NCI-H1930 (cell line): ENCODE measurements at places on chromosomes 1 and 21.
A peak's percentile ranks its signal among the peaks of the same experiment; 100 is the strongest.

GRCh38 chr1:44500181-44501046, 95.4 kb downstream of the RNF220 start:
- no peak for DNase-seq

- DNase-seq = no peak
Observed at GRCh38 chr1:232992227-232992626, 41.8 kb downstream of the NTPCR start.

- no peak for DNase-seq
Observed at GRCh38 chr21:43361127-43361492, 65.8 kb downstream of the SIK1 start.

DNA sequence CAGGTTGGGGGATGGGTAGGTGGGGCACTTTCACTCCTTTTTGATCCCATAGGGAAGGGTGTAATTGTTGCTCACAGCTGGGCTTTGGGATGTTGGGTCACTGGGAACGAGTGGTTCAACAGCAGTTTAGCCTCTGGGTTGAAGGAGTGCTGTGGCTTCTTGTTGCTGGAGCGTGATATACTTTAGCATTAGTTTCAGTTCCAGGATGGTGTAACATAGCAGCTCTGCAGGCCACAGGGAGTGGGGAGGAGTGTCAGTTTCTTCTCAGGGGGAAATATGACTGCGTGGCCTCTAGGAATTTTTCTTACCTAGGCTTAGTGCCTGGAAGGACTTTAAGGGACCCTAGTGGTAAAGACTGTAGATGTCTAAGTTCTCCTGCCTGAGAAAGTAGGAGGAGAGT, 1105.3 kb upstream of the TMPRSS15 start:
- DNase-seq = no peak

GRCh38 chr1:8465013-8465412, 147.1 kb downstream of the SLC45A1 start:
- no peak for DNase-seq

DNA sequence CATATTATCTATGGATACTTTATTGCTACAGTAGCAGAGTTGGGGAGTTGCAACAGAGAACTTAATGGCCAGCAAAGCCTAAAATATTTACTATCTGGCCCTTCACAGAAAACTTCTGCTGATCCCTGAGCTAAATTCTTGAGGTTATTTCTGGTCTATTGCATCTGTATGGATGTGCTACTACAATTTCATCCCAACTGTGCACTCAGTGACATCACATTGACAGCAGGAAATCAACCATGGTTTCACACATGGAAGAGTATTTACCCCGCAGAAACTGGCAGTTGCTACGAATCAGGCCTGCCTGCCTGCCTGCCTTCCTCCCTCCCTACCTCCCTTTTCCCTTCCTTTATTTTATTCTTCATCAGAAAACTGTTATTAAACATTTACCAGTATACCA, 12.1 kb downstream of the CLCA2 start:
- DNase-seq = no peak

GRCh38 chr1:233238884-233239431, 56.6 kb downstream of the PCNX2 start:
- DNase-seq = no peak

DNA sequence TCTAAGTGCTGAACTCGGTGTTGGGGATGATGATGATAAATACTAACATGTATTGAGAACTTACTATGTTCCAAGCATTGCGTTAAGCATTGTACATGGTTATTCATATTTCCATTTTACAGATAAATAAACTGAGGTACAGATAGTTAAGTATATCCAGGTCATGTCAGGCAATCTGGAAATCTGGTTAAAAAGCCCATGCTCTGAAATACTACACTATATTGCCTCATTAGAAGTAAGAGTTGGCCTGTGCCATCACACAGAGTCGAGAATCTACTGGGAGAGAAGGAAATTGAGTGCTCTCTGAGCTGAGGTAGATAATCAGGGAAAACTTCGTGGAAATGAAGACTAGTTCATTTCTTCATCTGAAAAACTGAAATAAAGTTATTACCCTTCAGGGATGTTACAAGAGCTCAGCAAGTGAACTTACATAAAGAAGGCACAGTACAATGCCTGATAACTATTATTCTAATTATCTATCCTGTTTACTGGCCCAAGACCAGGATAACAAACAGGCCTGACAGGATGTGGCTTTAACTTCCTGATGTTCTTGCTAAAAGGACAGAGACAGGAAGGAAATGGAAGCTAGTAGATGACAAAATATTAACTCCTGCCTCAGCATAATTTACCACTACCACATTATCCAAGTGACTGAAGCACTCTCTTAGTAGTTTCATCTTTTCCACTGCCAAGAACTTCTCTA, 85.6 kb downstream of the EPS15 start:
- DNase-seq = no peak

GRCh38 chr1:119766374-119766794, 2.3 kb downstream of the HMGCS2 start:
- no peak for DNase-seq

DNA sequence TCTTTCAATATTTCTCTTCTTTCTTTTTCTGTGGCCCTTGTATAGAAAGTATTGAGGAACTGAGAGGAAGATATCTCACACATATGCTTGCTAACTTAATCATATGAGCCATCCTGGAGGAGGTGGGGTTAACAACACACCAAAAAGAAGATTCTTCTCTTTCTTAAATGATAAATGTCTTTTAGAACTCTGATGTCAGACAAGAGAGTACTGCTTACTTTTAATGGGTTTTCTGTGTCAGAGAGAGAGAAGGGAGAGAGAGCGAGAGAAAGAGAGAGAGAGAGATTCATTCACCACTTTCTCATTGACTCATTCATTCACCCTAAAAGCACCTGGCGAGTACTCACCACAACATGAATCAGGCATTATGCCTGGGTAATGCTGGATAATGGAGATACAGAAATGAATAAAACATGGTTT, 250.3 kb upstream of the SGIP1 start:
- DNase-seq = no peak

DNA sequence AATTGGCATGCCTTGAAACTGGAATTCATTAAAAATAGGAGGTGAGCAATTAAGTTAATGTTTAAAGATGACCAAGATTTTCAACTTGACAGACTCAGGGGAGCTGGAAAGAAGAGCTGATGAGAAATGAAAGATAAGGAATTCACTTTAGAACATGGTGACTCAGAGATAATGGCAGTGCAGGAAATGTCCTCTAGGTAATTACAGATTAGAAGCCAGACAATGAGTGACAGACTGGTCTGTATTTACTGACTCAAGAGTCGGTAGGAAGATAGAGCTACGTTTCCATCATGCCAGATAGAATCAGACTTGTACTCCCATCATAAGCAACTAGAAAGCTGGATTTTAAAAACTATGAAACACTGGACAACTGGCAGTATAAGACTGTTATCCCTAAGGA, 151.6 kb downstream of the AJAP1 start:
- DNase-seq = no peak

DNA sequence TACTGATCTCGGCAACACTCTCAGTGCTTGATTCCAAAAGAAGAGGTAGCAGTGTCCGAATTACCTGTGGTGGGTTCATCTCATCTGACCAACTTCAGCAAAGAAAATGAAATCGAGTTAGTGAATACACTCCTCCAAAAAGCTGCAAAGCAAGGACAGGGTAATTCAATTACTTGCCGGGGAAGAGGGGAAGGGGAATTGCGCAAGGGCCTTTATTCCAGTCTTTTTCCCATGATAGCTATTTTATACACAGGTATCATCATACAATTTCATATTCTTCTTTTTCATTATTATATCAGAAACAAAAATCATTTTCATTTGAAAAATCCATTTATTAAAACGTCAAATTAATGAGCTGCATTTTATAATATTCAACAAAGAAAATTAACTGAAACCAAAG, 42.9 kb downstream of the UBR4 start:
- no peak for DNase-seq

GRCh38 chr21:25501462-25501861, 105.8 kb downstream of the MRPL39 start:
- no peak for DNase-seq

DNA sequence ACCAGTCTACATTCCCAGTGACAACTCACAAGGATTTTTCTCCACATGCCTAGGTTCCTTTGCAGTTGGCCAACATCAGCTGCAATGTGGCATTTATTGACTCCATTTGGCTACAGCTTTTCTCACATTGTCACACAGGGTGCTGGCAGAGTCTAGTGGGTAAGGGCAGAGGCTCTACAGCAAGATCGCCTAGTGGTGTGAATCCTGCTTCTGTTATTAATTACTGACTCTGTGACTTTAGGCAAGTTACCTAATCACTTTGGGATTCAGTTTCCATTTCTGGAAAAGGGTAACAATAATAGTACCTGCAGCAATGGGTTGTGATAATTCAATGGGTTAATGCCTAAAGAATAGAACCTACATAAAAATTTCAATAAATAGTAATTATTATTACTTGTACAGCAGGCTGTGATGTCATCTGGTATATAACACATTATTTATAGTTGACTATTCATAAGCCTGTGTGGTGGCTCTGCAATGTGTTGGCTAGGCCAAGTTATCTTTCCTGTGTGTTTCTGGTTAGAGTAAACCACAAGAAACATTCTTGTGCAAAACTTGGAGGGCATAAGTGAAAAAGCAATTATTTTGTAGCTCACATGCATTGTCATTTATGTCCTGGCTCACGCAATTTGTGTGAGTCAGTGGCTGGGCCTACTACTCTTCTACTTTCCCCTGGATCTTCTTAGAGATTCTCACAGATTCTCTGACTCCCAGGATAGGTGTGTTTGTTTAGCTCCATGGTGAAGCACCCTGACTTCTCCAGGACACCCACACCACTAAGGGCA, 59.5 kb downstream of the PTGS2 start:
- no peak for DNase-seq

DNA sequence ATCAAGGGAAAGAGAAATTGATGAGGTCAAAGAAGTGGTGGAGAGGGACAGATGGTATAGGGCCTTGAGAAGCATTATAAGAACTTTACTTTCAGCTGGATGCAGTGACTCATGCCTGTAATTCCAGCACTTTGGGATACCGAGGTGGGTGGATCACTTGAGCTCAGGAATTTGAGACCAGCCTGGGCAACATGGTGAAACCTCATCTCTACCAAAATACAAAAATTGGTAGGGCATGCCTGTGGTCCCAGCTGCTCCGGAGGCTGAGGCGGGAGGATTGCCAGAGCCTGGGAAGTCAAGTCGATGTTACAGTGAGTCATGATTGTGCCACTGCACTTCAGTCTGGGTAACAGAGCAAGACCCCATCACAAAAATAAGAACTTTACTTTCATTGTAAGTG, 5.7 kb downstream of the TMEM50A start:
- no peak for DNase-seq

- no peak for DNase-seq
Observed at GRCh38 chr1:204721373-204722055, 36.0 kb upstream of the LRRN2 start.

- DNase-seq = no peak
Observed at GRCh38 chr1:49293016-49293415, 516.3 kb upstream of the BEND5 start.

DNA sequence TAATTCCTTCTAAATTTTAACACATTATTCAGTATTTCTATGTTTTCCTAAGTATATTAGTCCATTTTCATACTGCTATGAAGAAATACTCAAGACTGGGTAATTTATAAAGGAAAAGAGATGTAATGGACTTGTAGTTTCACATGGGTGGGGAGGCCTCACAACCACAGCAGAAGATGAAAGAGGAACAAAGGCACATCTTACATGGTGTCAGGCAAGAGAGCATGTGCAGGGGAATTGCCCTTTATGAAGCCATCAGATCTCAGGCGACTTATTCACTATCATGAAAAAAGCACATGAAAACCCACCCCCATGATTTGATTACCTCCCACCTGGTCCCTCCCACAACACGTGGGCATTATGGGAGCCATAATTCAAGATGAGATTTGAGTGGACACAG, 15.6 kb downstream of the GBP5 start:
- DNase-seq = no peak

DNA sequence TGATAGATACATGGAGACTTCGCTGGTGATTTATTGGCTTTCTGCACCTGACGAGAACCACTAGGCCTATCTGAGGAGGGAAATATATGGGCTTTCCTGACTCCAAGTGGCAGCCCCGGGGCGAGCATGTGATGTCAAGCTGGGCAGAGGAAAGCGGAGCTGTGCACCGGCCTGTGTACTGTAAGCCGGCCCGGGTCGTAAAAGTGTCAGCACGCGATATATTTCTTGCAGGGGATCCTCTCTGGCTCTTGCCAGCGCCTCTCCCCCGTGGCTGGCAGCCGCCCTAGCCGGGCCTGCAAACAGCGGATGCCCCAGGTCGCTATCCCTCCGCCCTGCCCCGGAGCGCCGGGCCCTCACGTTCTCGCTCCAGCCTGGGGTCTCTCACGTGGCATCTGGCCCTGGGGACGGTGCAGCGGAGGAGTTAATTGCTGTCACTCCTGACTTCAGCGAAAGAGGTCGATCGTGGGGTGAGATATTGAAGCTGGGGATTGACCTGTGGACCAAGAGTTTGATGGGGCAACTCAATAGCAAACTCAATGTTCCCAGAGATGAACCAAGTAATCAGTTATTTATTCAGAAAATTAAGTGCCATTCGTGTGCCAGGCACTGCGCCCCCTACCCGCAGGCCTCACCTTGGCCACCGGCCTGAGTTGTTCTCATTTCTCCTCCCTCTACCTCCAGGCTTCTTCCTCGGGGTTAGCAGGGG, 41.0 kb upstream of the HAO2 start:
- DNase-seq = peak; percentile 9
